ENCODE measurements at places on chromosomes 7 and 10.

- no peak for DNase-seq
Observed at GRCh38 chr7:1134951-1135350, 25.0 kb downstream of the ZFAND2A start.

GRCh38 chr7:70212281-70212680 is 614.0 kb downstream of the AUTS2 start:
- no peak for DNase-seq

DNA sequence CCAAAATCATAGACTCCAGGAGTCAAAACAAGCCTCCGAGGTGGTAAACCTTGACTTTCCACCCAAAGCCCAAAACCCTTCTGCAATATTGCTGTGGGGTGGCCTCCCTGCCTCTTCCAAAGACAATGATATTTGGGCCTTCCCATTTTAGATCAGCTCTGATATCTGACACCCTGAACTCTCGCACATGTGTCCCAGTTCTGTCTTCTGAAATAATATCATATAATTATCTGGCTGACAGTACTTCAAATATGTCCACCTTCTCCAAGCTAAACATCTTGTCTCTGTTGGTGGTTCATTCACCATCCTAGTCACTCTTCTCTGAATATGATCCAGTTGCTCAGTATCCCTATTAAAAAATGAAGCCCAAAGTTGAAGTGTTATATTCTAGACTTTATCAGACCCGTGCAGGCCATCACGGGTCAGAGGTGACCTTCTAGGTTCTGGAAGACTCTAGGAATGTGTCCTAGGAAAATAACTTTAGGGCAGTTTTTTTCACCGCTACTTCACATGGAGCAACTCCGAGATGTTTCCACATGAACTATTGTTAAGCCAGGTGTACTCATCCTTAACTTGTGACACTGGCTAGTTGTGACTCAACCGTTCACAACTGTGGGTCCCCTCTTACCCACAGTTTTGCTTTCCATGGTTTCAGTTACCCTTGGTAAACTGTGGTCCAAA is 6.3 kb downstream of the TECTB start:
- no peak for DNase-seq

- DNase-seq: no peak
Observed at GRCh38 chr10:132359305-132360040, 27.5 kb downstream of the LRRC27 start.

DNA sequence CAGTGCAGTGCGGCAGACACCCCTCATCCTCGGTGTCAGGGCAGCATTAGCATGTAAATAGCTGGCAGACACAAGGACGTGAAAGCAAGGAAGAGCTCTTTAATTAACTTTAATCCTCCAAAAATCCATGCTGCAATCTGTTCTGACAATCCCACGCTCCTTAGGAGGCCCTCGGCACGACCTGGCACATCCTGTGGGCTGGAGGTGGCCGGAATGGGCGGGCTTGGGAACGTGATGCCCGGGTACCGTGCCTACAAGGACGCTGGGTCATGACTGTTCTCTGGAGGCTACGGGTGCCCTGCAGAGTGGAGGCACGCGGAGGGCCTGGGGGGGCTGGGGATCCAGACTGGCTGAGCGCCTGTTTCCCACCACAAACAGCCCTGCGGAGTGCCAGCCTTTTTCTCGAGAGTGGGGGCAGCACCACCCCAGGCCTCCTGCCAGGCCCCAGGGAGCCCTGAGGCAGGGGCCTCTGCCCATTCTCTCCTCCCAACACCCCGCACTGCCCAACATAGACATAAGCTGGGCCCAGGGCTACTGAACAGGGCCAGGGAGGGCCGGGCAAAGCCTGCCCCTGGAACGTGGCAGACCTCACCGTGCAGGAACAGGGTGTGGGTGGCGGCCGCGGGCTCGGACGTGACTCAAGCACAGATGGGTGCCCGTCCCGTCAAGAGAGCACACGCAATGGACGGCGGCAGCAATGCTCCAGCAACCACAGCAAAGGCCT is 189.3 kb downstream of the MAD1L1 start:
- no peak for DNase-seq

DNA sequence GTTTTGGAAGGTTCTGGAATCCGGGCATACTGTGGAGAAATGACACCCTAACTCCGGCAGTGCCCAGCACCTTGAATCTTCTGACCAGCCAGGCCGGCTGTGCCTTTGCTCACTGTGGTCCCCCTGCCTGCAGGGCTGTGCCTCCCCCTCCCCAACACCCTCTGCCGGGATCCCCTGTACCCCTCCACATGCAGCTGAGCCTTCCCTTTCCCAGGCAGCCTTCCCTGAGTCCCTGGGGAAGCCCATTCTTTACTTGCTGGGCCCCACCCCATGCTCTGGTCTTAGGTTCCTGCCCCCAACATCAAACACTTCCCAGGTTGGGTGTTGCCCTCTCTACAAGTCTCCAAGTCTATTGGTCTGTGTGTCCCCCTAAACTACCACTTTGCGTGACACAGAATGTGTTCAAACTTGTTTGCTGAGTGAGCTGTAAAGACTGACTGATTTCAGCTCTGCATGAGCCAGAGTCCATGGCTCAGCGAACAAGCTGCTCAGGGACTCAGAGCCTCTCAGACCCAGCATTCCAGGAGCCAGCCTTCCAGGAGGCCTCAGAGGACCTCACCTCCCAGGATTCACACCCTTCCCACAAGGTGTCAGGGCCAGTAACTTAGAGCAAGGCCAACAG is 31.6 kb downstream of the CALML5 start:
- no peak for DNase-seq

- no peak for DNase-seq
Observed at GRCh38 chr7:38736138-38736537, 105.0 kb upstream of the AMPH start.

- DNase-seq: no peak
Observed at GRCh38 chr10:132548869-132549268, 11.3 kb downstream of the INPP5A start.

GRCh38 chr7:139682136-139683013 is 95.4 kb downstream of the HIPK2 start:
- no peak for DNase-seq

GRCh38 chr7:97401398-97401797 is 283.9 kb downstream of the SDHAF3 start:
- DNase-seq: no peak

DNA sequence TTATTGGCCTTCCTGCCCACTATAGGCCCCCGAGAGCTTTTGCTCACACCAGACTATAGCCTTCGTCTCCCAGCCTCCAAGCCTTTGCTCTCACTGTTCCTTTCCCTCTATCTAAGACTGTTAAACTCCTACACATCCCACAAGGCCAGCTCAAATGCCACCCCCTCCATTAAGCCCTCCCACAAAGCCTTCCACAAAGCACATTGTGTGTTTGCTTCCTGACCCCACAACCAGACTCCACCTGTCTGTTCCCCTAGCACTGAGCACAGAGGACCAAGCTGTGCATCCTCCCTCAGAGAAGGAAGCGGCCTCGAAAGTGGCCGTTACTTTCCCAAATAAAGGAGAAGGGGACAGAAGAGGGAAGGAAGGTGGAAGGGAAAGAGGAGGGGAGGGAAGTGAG is 1.3 kb downstream of the LOXL4 start:
- no peak for DNase-seq

DNA sequence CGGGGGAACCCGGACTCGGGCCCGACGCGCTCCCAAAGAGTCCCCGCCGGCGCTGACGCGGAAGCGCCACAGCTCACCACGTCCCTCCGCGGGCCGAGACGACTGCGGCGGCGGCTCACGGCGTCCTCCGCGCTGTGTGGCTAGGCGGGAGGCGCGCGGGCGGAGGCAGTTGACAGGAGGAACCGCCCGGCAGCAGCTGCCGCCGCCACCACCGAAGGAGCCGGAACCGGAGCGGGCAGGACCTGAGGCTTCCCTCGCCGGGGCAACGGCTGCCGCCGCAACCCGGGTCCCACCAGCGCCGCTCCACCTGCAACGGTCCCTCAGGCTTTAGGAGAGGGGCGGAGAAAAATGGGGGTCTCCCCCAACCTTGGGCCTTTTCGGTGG is 334 bp downstream of the ZNF800 start:
- peak; percentile 20 for DNase-seq

- no peak for DNase-seq
Observed at GRCh38 chr10:115674496-115674895, 581.3 kb downstream of the ATRNL1 start.

DNA sequence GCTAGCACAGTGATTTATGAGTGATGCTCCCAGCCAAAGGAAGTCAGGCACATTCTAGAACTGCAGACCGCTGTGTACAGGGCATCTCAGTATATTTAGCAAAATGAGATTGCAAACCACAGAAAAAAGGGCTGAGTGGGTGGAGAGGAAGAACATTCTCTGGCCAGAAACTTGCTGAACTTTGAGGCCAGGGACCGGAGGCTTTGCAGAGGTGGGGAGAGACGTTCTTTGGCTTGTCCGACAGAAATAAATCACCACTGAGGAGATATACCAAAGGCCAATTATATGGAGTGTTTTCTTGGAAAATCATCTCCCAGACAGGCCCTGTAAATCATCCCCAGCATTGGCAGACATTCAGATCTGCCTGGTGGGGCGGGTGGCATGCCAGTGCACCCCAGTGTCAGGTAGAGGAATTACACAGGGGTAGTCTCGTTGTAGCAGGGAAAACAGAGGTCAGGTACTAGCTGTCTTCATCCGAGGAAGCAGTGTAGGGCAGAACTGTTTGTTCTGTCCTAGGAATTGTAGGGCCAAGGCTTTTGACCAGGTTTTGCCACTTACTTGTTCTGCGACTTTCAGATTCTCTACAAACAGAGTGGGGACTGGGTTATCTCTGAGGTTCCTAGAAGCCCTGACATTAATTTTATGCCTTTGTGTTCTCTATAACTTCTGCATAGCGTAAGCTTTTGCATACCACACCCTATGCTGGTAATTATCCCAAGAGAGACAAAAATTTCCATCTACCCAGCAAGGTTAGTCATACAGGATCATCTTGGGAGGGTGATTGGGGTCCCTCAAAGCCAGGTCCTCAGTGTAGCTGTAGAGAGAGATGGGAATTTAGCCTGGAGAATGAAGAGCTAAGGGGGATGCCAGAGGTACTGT is 655.6 kb downstream of the LRMDA start:
- no peak for DNase-seq

DNA sequence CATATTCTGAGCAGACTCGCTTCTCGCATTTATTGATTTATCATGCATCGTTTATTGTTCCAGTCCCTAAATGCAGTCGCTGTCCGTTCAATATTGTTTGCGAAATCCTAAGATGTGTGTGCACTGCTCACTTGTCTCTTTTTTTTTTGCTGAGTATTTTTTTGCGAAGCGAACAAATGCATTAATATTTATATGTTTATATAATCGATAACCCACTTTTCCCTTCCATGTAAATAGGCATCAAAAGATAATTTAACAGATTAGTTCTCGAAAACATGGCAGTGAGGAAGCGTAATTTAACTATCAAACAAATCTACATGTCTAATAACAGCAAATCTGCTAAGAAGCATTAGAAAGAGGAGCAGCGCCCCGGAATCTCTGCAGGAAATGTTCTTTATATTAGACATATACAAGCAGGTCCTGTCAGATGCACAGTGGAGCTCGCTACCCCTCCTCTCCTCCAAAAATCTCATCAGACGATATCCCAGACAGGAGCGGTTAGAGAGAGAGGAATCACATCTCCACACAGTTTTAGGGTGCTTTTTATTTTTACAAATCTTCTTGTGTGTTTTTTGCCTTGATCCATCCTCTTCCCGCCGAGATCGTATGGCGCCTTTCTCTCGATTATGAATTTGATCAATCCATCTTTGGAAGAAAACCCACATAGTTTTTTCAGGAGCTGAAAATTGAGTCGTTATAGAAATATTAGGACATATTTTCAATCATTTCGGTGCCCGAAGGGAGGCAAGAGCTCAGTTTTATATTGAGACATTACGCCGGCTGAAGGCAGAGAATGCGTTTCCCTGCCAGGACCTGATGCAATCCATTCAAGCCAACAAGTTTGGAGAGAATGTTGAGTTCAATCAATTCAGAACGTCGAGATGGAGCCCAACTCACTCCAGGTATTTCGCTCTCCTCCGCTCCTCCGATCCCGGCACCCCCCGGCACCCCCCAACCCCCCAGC is at the start of gene ARID5B:
Gene ARID5B (plus strand): TSS at position 871 of the 964 bp plus-strand sequence. CDS start 11 bp downstream, at position 882.
- no peak for DNase-seq

DNA sequence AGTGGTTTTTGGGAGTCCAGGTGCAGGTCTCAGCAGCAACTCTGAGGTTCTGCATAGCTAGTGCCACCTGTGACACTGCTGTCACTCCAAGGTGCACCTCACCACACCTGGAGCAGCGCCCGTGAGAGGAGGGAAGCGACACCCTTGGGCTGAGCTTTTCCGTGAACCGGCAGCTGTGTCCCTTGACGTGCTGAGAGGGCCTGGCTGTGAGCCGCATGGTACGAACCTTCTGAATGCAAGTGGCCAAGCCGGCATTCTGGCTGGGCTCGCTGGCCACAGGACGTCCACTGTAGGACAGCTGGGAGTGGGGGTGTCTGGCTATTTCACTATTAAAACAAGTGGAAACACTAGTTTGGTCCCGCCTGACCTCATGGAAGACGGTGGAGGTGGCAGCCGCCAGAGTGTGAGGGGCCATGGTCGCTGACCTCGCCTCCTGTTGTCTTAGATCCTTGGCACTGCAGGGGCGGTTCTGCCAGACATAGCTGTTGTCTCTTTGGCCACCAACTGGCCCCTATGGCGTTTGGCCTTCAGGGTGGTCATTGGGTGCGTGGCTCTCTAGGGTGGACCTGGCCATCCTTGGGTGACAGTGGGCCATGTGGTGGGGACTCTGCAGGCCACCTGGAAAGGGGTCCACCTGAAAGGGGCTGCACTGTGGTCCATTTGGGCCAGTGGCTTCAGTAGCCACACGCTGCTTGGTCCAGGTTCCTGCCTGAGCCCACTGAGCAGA is 12.9 kb downstream of the INPP5A start:
- no peak for DNase-seq

DNA sequence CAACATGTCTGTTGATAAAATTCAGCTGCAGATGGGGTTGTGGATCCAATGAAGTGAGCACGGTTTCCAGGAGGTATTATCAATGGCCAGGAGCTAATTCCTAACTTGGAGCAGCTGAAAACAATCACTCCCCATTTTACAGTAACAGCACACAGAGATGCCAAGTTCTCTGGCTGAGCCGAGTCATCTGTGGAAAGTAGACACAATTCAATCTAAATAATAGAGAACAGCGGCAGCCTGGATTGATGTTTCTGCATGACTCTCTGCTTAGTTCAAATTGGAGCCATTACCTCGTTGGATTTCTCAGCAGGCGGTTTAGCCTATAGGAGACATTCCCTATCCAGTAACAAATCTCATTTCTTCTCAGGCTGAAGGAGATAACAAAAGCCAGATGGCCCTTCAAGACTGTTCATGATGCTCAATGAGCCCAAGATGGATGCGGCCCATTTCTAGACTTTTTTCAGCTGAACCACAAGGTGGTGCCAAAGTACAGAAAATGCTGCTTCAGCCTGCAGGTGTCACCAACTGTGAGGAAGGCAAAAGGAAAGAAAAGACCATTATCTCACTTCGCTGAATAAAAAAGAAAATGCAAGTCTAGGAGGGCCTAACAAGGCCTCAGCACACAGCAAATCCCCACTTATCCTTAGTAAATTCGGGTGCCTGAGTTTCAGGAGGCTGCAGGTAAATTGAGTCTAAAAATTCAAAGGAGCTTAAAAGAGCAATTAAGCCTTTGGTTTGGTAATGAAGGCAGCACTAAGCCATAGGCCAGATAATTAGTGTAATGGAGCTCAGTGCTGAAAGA is 83.7 kb downstream of the SLC16A9 start:
- no peak for DNase-seq

- no peak for DNase-seq
Observed at GRCh38 chr10:77500754-77501151, 136.9 kb downstream of the KCNMA1 start.

Measured in stimulated activated CD4-positive, alpha-beta T cell treated with anti-CD3 and anti-CD28 coated beads, TNF-alpha, amount 100 ng/mL, for 1 hour (primary cell).